C1 segment of cervical spinal cord (tissue), 14 donors: ENCODE measurements at places on chromosomes 5 and 9.

GRCh38 chr5:163193886-163194285, 243.5 kb upstream of the CCNG1 start:
- no peak for DNase-seq

GRCh38 chr5:119743927-119744326, 114.6 kb downstream of the FAM170A start:
- DNase-seq, result no peak

- DNase-seq, result peak; percentile 48
These were observed 99.0 kb downstream of the GTF3C4 start for GRCh38 chr9:132768932-132769905.

DNA sequence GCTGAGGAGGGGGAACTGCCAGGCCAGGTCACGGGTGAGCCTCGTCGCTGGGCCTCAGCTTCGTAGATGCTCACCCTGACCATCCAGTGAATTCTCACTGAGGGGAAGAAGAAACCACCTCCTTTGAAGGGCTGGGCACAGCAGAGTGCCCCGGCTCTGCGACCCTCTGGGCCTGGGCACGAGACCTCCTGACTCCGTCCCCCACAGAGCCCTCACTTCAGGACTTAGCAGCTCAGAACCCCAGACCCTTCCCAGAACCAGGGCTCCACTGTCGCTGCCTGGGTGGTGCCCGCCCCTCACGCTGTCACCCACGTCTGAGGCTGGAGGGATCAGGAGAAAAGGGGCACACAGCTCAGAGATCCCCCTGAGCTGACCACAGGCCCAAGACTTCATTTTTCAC, 34.3 kb upstream of the TMEM250 start:
- no peak for DNase-seq

- DNase-seq, result no peak
These were observed 318.7 kb downstream of the TLE1 start for GRCh38 chr9:81370650-81371049.

DNA sequence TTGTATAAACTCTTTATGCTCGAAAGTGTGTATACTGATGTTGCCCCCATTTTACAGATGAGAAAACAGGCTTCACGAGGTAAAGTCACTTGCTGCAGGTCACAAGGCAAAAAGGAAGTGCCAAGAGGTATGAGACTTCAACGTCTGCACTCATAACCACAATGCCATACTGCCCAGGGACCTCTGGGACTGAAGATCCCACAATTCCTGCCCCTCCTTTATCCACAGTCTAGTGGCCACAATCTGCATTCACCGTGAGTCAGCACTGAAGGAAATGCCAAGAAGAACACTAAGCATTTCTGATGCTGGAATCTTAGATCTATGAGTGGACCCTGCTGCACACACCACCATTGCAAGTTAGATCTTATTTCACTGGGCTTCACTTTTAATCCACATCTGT, 37.3 kb downstream of the MED27 start:
- DNase-seq, result no peak

- no peak for DNase-seq
These were observed 35.1 kb downstream of the FAM13B start for GRCh38 chr5:137997726-137998213.

- no peak for DNase-seq
These were observed 271.4 kb downstream of the ENC1 start for GRCh38 chr5:74369173-74369572.

- DNase-seq, result no peak
These were observed 75.2 kb downstream of the RICTOR start for GRCh38 chr5:38999037-38999436.
